ENCODE measurements at places on chromosomes 6 and 20. TPM values are rescaled to one million over a fixed set of nuclear protein-coding genes. Genes with fewer than 3 reads are reported as not detected.

GRCh38 chr20:49210101-49210756 lies 9.0 kb upstream of the DDX27 start:
- no peak for DNase-seq

DNA sequence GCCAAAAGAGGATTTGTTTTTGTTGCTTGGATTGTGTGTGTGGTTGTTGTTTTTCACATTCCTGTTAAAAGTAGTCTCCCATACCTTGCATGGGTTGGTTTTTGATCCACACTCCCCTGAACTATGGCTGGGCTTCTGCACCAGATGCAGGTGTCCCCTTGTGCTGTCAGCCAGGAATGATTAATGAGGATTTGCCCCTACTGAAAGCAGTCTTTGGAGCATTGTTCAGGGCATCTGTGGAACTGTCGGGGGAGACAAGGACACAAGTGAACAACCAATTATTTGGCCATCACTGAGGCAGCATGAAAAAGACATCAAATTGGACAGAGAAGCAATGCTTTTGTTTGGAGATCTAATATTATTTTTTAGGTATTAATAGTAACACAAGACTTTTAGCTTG lies 373.2 kb upstream of the MMS22L start:
- DNase-seq, result no peak

DNA sequence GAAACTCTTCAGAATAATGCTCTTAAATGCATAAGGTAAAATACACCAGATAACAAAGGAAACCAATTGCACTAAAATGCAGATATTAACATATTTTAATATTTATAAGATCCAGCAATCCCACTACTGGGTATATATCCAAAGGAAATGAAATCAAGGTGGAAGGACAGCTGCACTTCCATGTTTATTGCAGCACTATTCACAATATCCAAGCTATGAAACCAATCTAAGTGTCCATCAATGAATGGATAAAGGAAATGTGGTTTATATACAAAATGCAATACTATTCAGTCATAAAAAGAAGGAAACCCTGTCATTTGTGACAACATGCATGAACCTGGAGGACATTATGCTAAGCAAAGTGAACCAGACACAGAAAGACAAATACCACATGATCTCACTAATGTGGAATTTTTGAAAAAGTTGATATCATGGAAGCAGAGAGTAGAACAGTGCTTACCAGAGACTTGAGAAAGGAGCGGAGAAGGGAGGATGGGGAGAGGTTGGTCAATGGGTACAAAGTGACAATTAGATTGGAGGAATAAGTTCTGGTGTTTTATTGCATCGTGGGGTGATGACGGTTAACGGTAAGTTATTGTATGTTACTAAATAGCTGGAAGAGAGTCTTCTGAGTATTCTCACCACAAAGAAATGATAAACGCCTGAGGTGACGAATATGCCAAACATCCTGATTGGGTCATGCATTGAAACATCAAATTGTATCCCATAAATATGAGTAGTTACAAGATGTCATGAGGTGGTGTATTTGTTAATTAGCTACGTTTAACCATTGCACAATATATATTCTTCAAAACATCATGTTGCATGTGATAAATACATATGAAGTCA lies 37.9 kb upstream of the RNF24 start:
- DNase-seq, result no peak

- DNase-seq, result no peak
Observed at GRCh38 chr6:21666201-21666691, 72.7 kb downstream of the SOX4 start.

DNA sequence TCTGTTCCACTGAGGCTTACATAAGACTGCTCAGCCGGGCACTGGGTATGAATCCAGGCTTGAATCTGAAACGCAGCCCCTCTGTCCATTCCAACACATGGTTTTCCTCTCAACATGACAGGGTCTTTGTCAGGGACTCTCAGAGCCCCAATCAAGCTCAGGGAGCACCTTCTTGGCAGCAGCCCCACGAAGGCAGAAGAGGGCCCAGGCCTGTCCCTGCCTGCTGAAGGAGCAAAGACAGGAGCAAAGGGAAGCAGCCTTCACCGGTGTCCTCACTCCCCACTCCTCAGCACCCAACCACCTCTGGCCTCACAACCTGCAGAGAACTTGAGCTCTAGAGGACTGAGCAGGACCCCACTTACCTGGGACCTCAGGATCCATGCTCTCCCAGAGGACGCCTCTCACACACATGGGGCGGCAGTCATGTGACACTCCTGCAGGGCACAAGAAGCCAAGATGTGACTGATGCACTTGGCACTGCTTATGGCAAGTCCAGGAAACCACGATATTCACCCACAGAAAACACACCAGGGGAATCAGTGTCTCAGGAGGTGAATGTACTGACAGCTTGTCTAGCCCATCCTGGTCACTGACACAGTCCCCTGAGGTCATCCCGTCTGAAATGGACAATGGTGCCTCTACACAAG lies 4.3 kb downstream of the SNHG17 start:
- DNase-seq, result no peak

- no peak for DNase-seq
Observed at GRCh38 chr6:114998492-114998891, 655.7 kb upstream of the HS3ST5 start.

DNA sequence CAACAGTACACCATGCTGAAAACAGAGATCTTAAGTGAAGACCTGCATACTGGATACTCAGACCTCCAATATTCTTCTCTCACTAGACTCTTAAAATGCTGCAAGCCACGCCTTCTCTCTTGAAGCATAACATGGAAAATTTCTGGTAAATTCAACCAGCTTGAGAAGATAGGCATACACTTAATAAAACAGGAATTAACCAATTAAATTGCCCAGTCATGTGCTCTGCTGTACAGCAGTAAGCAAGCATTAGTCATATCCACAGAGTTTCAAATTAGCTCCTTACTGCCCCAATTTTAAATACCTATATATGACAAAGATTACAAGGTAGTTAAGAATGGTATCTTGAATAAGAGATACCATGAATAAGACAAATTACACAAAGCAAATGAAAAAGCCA lies 53.8 kb downstream of the C6orf58 start:
- DNase-seq, result no peak

DNA sequence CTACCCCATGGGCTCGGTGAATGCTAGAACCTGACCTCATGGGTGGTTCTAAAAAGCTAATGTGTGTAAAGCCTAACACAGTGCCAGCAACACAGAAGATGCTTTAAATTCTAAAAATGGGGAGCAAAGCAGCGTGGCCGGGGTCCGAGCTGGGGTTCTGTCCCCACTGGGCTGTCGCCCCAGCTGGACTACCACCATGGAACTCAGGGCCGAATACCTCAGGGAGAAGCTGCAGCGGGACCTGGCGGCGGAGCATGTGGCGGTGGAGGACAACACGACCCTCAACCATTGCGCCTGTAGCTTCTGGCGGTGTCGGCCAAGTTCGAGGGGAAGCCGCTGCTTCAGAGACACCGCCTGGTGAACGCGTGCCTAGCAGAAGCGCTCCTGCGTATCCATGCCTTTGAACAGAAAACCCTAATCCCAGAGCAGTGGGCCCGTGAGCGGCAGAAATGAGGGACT lies 8.4 kb downstream of the SOX4 start:
- DNase-seq, result no peak

DNA sequence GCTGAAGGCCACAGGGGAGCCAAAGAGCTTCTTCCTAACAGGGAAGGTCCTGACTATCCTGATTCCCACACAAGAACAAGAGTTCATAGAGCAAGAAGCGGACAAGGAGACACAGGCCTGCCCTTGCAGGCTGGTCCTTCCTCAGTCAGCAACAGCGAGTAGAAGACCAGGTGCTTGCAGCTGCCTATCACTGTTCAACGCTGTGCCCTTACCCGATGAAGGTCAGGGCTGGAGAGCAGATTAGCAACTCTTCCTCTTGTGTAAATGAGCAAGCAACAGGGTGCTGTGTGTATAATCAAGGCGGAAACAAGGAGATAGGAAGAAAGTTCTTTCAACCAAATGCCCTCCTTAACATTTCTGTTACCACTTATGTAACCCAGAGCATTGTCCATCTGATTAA lies 115.3 kb upstream of the SPACA1 start:
- no peak for DNase-seq

Gene YWHAB
- 91.6 TPM for polyA plus RNA-seq

Gene PAK5
- 0.14 TPM for polyA plus RNA-seq

Gene TNFRSF6B
- 1.6 TPM for polyA plus RNA-seq

Gene OR2J3
- polyA plus RNA-seq, result not detected
